ENCODE measurements at places on chromosomes 13 and 19.
A peak's percentile ranks its signal among the peaks of the same experiment; 100 is the strongest.

- DNase-seq: peak; percentile 39
Measured at GRCh38 chr13:113741191-113741668, 17.8 kb upstream of the TMEM255B start.

- no peak for DNase-seq
Measured at GRCh38 chr13:45195421-45195820, 5.4 kb downstream of the KCTD4 start.

DNA sequence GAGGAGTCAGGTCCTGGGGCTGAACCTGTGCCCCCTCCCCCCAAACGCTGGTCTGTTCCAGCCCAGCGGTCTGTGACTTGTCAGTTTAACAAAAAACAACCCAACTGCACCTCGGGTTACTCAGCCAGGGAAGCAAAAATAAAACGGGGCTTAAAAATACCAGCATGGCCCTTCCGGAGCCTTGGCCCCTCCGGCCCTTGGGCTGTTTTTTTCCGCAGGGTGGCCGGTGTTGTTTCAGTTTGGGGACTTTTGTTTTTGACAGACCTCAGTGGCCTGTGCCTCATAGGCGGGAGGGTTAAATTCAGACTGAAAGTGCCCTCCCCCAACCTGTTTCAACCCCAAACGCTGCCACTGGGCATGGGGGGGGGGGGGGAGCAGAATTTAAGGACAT, 4.0 kb downstream of the TCF3 start:
- no peak for DNase-seq

GRCh38 chr19:43572171-43572588, 3.1 kb downstream of the XRCC1 start:
- no peak for DNase-seq

DNA sequence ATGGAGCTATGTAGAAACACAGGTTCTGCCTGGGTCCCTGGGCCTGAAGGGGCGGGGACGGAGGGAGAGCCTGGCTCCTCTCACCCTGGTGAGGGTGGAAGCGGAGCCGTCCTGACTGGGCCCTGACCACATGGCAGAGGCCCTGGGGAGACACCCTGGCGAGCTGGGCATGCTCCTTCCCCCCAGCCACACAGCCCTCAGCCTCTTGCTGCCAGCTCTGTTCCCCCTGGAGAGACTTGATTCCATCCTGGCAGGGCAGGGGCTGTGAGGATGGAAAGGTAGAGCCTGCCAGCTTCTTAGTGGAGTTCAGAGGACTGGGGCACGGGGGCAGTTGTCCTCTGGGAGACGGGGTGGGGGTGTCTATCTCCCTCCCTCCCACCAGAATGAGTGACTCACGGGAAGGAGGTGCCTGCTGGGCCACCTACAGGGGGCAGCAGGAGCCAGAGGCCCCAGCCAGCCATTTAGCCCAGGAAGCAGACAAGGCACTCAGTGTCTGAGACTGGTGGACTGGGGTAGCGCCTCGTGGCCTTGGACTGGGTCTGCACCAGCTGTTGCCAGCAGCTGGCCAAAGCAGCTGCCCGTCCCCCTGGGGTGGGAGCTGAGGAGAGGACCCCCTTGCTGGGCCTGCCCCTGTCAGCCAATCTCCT, 22.8 kb upstream of the RNF17 start:
- DNase-seq: peak; percentile 19

GRCh38 chr19:42290523-42291434, 11.2 kb upstream of the PRR19 start:
- DNase-seq: peak; percentile 48

- peak; percentile 78 for DNase-seq
Measured at GRCh38 chr19:1864480-1865171, 1.2 kb upstream of the KLF16 start.

GRCh38 chr19:6249296-6249695, 30.5 kb downstream of the MLLT1 start:
- DNase-seq: no peak

DNA sequence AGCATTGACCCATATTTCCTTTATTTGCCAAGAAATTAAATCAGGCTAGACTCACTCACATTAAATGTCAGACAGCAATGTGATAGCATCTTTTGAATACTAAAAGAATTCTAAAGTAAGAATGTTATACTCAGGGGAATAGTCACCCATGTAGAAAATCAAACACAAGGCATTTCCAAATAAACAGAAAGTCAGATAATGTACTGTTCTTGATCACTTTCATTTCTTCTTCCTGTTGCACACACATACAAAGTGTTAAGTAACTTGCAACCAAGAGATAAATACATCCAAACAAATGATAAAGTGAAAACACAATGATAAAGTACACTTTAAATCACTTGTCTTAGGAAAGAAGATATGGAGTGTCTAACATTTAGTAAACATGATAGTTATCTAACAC, 1366.6 kb upstream of the MIR17HG start:
- no peak for DNase-seq

DNA sequence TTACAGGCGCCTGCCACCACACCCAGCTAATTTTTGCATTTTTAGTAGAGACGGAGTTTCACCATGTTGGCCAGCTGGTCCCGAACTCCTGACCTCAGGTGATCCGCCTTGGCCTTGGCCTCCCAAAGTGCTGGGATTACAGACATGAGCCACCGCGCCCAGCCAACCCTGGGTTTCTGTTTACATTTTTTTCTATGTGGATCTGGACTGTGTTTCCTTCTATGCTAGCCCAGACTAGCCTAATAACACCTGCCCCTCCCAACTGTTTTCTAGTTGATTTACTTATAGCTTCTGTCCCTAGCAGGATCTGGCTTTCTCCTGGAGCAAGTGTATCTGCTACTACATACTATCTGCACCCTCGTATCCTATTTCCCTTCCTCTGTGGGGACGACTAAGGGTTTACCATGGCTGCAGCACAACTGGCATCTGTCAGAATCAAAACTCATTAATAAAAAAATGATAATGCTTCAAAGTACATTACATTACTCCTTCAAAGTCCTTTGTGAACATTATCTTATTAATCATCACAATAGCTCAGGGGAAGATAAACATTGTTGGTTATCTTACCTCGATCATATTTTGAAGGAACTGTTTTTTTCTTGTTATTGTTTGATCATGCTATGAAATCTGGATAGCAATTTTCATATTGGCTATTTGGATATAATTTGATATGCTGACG, 228.3 kb downstream of the KLF5 start:
- DNase-seq: no peak

GRCh38 chr13:95207769-95208366, 93.4 kb downstream of the ABCC4 start:
- no peak for DNase-seq

- DNase-seq: no peak
Measured at GRCh38 chr13:45068036-45069001, 52.0 kb upstream of the GTF2F2 start.

GRCh38 chr19:46917002-46917401, 56.2 kb downstream of the ARHGAP35 start:
- DNase-seq: peak; percentile 56

DNA sequence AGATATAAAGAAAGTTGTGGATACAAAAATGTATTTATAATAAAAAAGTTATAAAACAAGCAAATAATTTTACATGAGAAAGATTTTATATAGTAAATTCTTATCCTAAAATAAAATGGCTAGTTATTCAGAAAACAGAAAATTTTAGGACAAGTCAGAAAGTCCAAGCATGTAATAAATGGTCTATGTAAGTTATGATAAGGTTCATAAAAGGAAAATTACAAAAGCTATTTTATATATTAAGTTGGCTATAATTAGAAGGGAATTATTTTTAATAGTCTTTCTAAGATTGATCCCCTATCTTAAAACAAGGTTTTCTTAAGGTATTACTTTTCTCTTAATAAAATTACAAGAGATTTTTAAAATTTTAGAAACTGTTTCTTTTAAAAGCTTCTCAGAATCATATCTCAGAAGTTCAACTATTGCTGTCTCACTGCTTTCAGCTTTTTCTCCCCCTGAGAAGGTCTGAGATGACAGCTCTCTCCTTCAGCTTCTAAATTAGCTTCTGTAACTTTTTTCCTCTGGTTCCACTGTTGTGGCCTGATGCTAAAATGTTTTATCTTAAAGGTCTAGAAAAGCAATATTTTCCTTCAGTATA, 8.7 kb downstream of the CCDC169 start:
- no peak for DNase-seq

GRCh38 chr19:14027856-14028450, at the start of gene RLN3:
TSS of gene RLN3 (plus strand) at chr19:14028148. CDS start at chr19:14028205, 57 bp downstream.
- DNase-seq: no peak

DNA sequence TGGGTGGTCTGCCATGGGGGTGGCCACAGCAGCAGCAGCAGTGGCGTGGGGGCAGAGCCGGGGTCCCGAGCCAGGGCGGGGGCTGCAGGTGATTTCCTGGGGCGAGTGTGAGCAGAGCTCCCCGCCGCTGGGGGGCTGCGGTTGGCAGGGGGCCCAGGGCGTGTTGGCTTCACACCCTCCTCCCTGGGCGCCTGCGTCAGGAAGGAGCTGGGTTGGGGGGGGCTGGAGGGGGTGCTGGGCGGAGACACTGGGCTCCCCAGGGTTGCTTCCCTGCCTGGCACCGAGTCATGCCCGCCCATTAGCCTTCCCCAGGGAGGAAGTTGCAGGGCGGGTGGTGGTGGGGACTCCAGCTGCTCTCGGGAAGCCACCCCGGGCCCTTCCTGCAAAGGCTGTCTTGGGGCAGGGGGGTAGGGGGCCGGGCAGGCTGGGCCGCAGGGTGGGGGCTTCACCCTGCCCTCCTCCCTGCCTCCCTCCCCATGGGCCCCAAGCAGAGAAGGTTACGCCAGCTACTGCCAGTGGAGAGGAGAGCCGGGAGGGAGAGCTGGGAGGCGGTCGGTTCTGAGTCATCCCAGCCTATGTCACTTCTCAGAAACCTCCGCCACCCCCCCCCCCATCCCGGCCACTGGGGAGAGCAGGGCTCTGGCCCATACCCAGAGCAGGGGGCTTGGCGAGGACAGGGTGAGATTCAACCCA, 4.6 kb downstream of the MIDN start:
- peak; percentile 91 for DNase-seq

DNA sequence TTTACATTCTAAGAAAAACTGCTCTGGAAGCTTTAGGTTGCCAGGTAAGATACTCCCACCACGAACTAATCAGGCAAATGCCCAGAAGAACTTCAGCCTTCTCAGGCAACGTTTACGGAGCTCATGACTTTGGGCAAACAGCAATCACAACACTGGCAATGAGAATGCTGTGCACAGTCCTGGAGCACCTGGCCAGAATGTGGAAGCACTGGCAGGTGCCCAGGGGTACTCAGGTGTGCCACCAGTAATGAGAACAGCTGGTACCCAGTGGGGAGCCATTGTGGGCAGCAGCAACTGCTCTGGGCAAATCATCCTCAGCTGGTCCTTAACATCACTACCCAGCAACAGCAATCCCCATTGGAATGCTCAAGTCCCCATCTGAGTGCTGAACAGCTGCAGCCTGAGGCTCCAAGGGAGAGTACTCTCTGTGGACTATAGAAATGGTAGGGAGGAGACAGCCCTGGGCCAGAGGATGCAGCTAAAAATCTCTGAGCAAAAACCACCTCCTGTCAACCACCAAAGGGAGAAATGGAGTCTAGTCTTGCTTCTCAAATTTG, 210.0 kb downstream of the FOXO1 start:
- DNase-seq: no peak

DNA sequence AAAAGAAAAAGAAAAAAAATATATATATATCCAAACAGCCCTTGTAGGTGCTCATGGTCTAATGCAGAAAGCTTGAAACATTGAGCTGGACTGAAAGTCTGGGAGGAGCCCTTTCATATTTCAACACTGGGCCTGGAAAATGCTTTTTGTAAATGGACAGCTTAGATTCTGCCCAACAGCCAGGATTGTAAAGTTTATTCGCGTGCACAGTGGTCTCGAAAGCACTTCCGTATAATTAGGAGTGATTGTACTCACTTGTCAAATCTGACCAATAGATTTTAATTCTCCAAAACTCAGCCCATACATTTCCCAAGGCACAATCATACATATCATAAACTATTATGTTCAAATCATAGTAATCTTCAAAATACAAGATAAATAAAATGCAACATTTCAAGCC, 260.1 kb downstream of the COL4A1 start:
- no peak for DNase-seq

DNA sequence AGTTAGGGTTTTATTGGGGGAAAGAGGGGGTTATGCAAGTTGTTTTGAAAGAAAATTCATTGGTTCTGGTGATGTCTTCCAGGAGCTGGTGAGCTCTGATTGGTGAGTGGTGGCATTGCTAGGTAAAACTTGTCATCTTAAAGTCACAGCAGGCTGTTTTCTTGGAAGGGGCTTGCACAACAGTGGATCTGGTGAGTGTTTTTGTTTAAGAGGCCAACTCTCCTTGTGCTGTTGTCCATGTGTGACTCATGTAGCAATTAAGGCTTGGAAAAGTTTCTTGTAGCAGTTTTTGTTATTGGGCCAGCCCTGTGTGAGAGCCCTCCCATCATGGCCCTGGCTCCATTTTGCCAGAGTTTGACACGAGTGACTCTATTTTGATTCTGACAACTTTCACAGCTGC, 109.4 kb downstream of the RFC3 start:
- no peak for DNase-seq

DNA sequence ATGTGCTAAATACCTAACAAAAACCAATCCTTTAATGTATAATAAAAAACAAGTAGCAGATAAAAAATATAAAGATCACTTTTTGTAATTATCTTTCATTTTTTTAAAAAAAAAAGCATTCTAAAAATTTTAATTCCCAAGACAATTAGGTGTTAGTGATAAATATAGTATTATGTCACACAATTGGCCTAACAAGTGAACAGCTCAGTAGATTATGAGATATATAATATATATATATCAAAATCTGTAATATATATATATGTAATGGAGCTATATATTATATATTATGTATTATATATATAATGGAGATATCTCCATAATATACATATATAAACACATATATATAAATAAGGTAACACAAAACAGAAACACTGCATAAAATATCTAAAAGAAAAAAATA, 1531.1 kb upstream of the MIR17HG start:
- no peak for DNase-seq

DNA sequence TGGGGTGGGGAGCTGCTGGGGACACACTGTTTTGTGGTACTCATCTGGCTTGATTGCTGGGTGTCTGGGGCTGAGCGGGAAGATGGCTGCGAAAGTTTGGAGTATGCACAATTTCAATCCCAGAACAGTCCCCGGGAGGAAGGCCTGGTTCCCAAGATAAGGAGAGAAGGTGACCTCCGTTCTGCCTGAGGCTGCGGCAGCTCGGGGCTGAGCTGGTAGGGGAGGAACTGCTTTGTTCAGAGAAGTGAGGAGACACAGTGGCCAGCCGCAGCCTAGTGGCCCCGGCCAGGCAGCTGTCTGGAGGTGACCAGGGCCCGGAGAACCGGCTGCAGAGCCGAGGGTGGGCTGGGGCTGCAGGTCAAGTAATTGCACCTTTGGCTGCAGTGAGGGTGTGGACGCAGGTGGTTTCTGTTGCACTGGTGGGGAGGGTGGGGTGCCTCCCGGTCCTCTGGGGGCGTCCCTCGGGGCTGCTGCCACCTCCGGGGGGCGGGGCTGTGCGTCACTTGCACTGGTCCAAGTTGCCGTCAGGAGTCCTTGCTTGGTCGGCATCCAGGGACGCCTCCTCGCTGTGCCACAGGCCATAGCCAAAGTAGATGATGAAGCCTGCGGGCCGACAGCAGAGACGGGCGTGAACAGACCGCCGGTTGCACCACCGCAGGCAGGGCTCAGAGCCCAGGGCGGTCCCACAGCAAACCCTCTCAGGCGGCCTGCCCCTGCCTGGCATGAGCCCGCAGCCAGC, 81.3 kb downstream of the SLC7A1 start:
- DNase-seq: no peak

GRCh38 chr13:95937714-95938320, 115.4 kb downstream of the UGGT2 start:
- DNase-seq: no peak

GRCh38 chr13:62356977-62357376, 941.3 kb upstream of the PCDH20 start:
- DNase-seq: no peak

- DNase-seq: peak; percentile 44
Measured at GRCh38 chr19:42281146-42281826, 12.2 kb downstream of the CIC start.

GRCh38 chr19:3641515-3642269, 15.1 kb upstream of the CACTIN start:
- DNase-seq: no peak

Data from activated CD4-positive, alpha-beta T cell treated with anti-CD3 and anti-CD28 coated beads, Interleukin-10, Interleukin-2, amounts not matched to agents 100 ng/mL and 50 ng/mL, durations not matched to agents 16 hours and 8 hours (primary cell).